ENCODE measurements at places on chromosomes 12 and 14.

GRCh38 chr12:12997156-12997555, 2.9 kb downstream of the HEBP1 start:
- DNase-seq, result no peak

GRCh38 chr14:94867946-94868771, 98.2 kb upstream of the GSC start:
- no peak for DNase-seq

GRCh38 chr12:93186621-93187020, 191.1 kb upstream of the NUDT4 start:
- DNase-seq, result no peak

- no peak for DNase-seq
Measured at GRCh38 chr14:89613260-89614008, 196.4 kb upstream of the FOXN3 start.

DNA sequence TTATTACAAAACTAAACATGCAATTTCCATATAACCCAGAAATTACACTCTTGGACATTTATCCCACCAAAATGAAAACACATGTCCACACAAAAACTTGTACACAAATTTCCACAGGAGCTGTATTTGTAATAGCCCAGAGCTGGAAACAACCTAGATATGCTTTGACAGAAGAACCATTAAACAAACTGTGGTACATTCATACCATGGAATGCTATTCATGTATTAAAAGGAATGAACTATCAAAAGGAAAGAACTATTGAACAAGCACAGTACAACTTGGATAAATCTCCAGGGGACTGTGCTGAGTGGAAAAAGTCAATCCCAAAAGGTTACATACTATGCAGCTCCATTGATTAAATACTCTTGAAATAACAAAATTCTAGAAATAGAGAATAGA, 35.8 kb upstream of the ERGIC2 start:
- no peak for DNase-seq

GRCh38 chr12:92234533-92234932, 88.9 kb upstream of the BTG1 start:
- DNase-seq, result no peak
